ENCODE measurements at places on chromosomes 16 and 17. TPM values are rescaled to one million over a fixed set of nuclear protein-coding genes. Genes with fewer than 3 reads are reported as not detected.

- DNase-seq = no peak
Observed at GRCh38 chr17:8726941-8727555, 17.6 kb downstream of the CCDC42 start.

DNA sequence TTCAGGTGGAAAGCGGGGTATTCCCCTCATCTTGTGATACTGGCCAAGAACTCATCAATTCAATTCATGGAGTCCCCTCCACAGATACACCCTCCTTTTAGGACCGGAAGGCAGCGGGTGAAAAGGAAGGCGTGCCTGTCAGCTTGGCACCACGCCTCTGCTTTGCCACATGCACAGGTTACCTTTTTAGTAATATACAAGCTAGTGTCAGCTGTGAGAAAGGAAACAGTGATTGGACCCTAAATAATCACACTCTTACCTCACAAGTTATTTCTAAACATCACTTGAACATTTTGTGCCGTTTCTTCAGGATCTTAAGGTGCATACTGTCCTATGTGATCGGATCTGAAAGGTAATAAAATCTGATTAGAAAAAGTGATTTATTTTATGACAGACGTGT, 15.7 kb downstream of the ZDHHC7 start:
- DNase-seq = no peak

DNA sequence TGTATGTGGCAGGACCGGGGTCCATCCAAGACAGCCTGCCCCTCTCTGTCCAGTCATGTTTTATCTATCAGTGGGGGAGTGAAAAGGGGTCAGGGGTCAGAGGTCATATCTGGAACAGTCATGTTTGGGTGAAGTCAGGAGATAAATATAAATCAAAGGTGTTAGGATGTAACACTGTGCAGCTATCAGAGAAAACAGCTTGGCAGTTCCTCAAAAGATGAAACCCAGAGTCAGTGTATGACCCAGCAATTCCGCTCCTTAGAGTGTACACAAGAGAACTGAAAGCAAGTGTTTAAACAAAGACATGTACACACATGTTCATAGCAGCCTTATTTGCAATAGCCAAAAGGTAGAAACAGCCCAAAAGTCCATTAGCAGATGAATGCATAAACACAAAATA, 361.3 kb downstream of the FOXL1 start:
- no peak for DNase-seq

- no peak for DNase-seq
Observed at GRCh38 chr16:87516361-87516760, 23.5 kb upstream of the ZCCHC14 start.

- no peak for DNase-seq
Observed at GRCh38 chr16:2595393-2596205, 57.8 kb downstream of the PDPK1 start.

GRCh38 chr16:67198238-67198734, 645 bp upstream of the ELMO3 start:
- peak; percentile 65 for DNase-seq

- DNase-seq = no peak
Observed at GRCh38 chr17:60901806-60902205, 224.2 kb downstream of the BCAS3 start.

- DNase-seq = no peak
Observed at GRCh38 chr16:30797670-30798309, 10.8 kb upstream of the ZNF629 start.

DNA sequence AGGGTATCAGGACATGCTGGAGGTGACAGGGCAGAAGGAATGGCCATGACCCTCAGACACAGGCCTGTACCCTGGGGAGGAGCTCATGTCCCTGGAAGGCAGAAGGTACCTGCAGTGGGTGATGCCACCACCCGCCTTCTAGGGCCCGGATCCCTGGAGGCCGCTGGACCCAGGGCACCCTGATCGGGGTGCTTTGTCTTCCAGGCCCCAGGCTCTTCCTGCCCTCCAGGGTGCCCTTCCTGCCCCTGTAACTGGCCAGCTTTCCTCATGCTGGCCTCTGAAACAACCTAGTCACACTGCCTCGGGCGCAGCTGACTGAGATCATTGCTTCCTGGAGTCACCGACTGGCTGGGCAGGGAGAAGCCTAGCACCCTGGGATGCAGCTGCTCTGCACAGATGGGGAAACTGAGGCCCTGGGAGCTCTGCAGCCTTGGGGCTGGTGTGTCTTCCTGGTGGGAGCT, 5.8 kb downstream of the ADCY7 start:
- no peak for DNase-seq

GRCh38 chr16:7653746-7654461, 321.3 kb downstream of the RBFOX1 start:
- DNase-seq = no peak

DNA sequence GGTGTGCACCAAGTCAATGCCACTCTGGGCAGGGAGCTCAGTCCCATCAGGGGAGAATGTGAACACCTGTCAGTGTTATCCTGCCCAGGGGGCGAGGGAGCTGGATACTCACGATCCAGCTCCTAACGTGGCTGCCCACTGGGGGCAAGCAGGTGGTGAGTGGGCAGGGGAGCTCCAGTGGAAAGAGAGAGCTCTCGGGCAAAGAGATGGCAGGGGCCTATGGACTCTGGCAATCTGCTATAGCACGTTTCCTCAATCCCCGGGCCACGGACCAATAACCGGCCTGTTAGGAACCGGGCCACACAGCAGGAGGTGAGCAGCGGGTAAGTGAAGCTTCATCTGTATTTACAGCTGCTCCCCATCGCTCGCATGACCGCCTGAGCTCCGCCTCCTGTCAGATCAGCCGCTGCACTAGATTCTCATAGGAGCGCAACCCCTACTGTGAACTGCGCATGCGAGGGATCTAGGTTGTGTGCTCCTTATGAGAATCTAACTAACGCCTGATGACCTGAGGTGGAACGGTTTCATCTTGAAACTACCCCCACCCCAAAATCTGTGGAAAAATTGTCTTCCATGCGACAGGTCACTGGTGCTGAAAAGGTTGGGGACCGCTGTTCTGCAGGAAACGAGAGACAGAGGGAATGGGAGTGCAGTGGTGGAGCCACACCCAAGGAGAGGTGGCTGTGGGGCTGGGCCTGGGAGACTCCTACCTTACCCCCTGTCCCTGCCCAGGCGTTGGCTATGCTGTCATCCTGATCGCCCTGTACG, 15.6 kb downstream of the SLC6A2 start:
- DNase-seq = no peak

- no peak for DNase-seq
Observed at GRCh38 chr16:50037662-50038220, 12.7 kb downstream of the CNEP1R1 start.

DNA sequence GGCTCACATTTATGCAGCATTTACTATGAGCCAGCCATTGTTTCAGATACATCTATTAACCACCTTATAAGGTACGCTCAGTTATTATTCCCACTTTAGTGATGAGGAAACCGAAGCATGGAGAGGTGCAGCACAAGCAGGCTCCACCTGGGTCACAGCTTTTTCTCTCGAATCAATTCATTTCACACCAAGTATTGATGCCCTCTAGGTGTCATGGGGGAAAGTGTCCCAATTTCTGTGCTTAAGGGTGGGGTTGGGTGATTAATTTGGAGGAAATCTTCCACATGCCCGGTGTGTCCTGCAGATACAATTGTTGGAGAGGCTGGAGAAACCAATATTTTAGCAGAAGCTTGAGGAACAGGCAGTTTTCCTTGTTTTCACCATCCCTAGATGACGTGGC, 62.7 kb upstream of the DNAJA2 start:
- DNase-seq = no peak

DNA sequence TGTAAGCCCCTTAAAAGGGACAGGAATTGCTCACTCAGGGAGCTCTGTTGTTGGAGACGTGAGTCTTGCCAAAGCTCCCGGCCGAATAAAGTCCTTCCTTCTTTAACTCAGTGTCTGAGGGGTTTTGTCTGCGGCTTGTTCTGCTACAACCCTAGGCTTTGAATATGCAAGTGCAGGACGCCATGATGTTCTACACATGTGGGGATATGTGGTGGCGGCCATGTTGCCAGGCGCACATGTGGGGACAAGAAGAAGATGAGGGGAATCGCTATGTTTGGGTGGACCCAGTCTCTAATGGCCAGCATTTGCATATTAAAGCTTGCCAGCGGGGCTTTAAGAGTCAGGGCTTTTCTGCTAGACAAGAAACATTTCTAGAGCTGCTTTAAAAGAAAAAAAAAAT, 96.8 kb upstream of the CA10 start:
- no peak for DNase-seq

- no peak for DNase-seq
Observed at GRCh38 chr16:57589374-57589773, 39.1 kb upstream of the ADGRG1 start.

- no peak for DNase-seq
Observed at GRCh38 chr17:81258292-81258691, 19.2 kb downstream of the NDUFAF8 start.

- DNase-seq = no peak
Observed at GRCh38 chr17:41650794-41651624, 26.6 kb upstream of the KRT17 start.

DNA sequence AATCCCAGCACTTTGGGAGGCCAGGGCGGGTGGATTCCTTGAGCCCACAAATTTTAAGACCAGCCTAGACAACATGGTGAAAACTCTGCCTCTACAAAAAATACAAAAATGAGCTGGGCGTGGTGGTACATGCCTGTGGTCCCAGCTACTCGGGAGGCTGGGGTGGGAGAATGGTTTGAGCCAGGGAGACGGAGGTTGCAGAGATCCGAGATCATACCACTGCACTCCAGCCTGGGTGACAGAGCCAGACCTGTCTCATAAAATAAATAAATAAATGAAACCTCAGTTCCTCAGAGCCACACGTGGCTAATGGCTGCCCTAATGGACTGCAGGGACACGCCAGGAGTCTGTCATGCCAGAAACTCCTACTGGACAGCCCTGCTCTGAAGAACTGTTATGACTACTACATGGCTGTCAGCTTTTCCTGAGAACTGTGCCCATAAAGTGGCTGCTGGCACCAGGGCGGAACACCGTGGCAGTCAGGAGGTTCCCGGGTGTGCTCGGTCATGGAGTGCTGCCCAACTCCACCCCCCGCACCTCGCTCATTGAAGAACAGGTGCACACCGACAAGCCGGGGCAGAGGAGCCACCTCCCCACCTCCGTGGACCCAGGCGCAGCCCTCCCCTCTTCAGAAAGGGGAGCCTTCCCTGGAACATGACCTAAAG, 4.3 kb downstream of the TMEM11 start:
- DNase-seq = peak; percentile 97

- DNase-seq = peak; percentile 9
Observed at GRCh38 chr17:1830288-1830687, 483 bp downstream of the RPA1 start.

GRCh38 chr16:27665881-27666280, 115.9 kb downstream of the KATNIP start:
- DNase-seq = no peak

DNA sequence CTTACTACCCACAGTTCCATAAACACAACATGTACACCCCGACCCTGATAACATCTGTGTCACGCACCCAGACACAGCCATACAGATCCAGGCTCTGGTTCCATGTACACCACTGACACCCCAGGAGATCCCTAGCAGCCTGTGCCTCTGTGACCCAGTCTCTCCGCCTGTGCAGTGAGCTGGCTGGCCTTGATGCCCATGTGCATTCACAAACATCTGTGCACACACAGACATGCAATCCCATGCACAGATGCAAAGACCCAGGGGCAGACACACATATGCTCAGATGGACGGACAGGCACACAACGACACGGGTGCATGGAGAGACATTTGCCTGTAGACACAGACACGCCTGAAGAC, 4.1 kb downstream of the CCDC102A start:
- no peak for DNase-seq

- DNase-seq = no peak
Observed at GRCh38 chr17:65121916-65122806, 15.0 kb upstream of the RGS9 start.

DNA sequence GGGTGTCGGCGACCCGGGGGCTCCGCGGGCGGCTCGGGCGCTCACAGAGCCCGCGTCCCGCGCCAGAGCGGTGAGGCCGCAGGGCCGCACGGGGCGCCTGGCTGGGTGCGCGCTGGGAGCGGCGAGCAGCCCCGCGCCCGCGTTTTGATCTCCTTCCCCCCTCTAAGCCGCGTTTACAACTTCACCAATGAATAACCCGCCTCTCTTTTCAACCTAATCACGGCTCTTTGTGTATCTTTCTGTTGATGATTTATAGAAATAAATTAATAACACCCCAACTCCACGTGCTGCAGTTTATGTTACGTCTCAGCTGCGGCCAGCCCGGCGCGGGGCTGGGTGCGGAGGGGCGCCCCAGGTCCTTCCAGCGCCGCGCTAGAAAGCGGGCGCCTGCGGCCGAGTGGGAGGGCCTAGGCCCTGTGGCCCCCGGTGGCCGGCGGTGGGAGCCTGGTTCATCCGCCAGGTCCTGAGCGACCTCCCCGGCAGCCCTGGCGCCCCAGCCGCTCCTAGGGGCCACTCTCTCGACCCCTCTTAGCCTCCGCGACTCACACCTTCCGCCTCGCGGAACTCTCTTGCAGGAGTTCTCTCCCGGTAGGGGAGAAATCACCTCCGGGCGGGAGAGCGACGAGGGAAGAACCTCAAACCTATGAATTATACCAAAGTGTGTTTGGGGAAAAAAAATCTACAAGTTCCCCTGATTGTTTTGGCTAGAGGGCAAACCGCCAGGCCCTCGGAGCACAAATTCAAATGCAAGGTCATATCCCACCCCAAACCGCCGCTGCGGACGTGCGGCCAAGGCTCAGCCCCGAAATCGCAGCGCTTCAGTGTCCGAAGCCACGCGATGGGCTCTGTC, 1.9 kb downstream of the HNF1B start:
- DNase-seq = no peak

DNA sequence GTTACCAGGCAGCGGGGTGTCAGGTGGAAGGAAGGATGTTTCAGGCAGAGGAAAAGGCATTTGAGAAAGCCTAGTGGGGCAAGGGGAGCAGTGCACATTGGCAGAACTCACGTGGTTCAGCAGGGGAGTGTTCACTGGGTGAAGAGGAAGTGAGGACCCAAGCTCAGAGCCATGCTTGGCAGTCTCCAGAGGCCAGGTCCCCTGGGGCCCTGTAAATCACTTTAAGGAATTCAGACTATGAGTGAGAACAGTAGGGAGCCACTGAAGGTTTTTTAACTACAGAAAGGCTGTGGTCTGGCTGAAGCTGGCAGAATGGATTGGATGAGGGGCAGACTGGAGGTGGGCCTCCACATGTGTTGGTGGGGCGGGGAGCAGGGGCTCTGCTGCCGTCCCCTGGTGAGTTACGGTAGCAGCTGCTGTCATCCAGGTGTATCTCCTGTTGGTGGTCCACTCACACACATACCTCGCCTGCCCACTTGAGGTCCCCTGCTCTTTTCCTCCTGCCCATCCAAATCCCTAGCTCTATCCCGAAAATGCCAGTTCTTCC, 5.1 kb downstream of the CLEC16A start:
- no peak for DNase-seq

Gene LDHD
- total RNA-seq = 32.1 TPM

Gene PLLP
- total RNA-seq = 38.5 TPM

Gene SERPINF2
- total RNA-seq = 4.6 TPM

Gene RFWD3
- 32.9 TPM for total RNA-seq

Gene MYH13
- not detected for total RNA-seq

Gene SLC5A10
- not detected for total RNA-seq

Gene ACSM3
- 1.2 TPM for total RNA-seq
